ENCODE measurements at places on chromosomes 1 and 21. TPM values are rescaled to one million over a fixed set of nuclear protein-coding genes. Genes with fewer than 3 reads are reported as not detected.

DNA sequence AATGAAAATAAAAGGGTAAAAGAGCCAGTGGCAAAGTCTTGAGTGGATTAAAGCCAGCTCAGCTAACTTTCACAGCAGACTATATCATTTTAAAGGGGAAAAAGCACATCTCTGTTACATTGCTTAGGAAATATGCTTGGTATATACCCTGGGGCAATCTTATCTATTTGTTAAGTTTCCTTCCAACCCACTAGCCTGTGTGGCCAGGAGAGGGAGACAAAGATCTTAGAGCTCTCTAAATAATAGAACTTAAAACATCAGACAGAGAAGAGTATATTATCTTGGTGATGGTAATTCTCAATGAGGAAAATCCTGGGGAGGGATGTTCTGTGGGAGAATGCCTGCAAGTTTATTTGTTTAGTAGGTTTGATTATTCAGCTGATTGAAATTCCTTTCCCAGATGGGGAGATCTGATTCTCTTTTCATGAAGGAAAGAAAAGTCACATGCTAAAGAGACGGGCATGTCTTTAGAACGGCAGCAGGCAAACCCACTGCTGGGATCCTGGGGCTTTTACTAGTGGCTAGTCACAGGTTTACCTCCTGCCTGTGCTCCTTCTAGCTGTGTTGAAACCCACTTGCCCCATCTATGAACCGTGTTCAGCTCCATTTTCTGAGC, 3.6 kb downstream of the KCNE2 start:
- H3K36me3 ChIP-seq, result no peaks in the 10 kb centered on the region
- peak; percentile 70 for DNase-seq
- no peaks in the 10 kb centered on the region for H3K27me3 ChIP-seq
- no peak overlapping the region for H3K27ac ChIP-seq
- H3K4me3 ChIP-seq, result no peak overlapping the region
- H3K4me1 ChIP-seq, result peaks cover 22% of the 10 kb centered on the region

GRCh38 chr21:46054451-46054881, 43.4 kb upstream of the COL6A2 start:
- H3K4me1 ChIP-seq, result peaks cover 5% of the 10 kb centered on the region
- no peak overlapping the region for H3K4me3 ChIP-seq
- no peaks in the 10 kb centered on the region for H3K36me3 ChIP-seq
- H3K27me3 ChIP-seq, result no peaks in the 10 kb centered on the region
- peak; percentile 57 for DNase-seq
- H3K27ac ChIP-seq, result no peak overlapping the region

DNA sequence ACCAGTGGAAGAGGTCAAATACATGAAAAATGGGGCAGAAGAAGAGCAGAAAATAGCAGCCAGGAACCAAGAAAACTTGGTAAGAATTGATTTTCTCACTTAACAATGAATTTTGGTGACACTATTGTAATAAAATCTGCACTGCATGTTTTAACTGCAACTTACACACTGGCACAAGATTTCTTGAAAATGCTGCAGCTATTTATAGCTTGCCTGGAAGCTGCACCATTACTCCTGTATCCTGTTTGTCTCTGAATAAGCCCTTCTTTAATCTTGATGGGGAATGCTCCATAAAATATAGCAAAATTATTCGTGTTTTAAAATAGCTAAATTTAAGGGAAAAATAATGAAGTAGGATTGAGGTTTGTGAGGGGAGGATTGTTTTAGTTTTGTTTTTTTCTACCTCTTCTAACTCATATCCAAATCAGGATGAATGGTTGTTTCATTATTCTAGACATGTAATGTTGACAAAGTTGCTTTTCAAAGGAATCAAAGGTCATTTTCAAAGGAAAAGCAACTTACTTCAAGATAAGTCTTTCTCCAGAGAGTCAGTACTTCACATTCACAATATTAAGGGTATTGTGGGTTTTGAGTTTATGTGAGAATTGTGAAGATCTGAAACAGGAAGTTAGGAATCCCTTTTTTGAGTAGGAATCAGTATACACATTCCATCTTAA, 120.9 kb downstream of the C1orf21 start:
- H3K4me1 ChIP-seq, result peaks cover 29% of the 10 kb centered on the region
- no peaks in the 10 kb centered on the region for H3K27me3 ChIP-seq
- H3K36me3 ChIP-seq, result peaks cover 6% of the 10 kb centered on the region
- no peak overlapping the region for H3K27ac ChIP-seq
- no peak for DNase-seq
- no peak overlapping the region for H3K4me3 ChIP-seq

GRCh38 chr1:194102607-194103006, 916.2 kb upstream of the B3GALT2 start:
- H3K27me3 ChIP-seq, result no peaks in the 10 kb centered on the region
- no peaks in the 10 kb centered on the region for H3K36me3 ChIP-seq
- H3K27ac ChIP-seq, result no peak overlapping the region
- no peak overlapping the region for H3K4me3 ChIP-seq
- H3K4me1 ChIP-seq, result no peaks in the 10 kb centered on the region
- peak; percentile 29 for DNase-seq

GRCh38 chr1:69976896-69977295, 228.5 kb downstream of the LRRC40 start:
- no peak for DNase-seq
- H3K4me1 ChIP-seq, result peaks cover 3% of the 10 kb centered on the region
- no peaks in the 10 kb centered on the region for H3K36me3 ChIP-seq
- no peak overlapping the region for H3K27ac ChIP-seq
- no peak overlapping the region for H3K4me3 ChIP-seq

- no peaks in the 10 kb centered on the region for H3K36me3 ChIP-seq
- H3K27ac ChIP-seq, result no peak overlapping the region
- H3K27me3 ChIP-seq, result no peaks in the 10 kb centered on the region
- H3K4me3 ChIP-seq, result no peak overlapping the region
- peaks cover 9% of the 10 kb centered on the region for H3K4me1 ChIP-seq
- no peak for DNase-seq
Observed at GRCh38 chr21:35674895-35675470, 385.3 kb downstream of the SETD4 start.

- H3K4me3 ChIP-seq, result no peak overlapping the region
- no peak for DNase-seq
- no peak overlapping the region for H3K27ac ChIP-seq
- no peaks in the 10 kb centered on the region for H3K27me3 ChIP-seq
- H3K36me3 ChIP-seq, result no peaks in the 10 kb centered on the region
Observed at GRCh38 chr1:246947255-246947654, 15.5 kb upstream of the AHCTF1 start.

- H3K27ac ChIP-seq, result no peak overlapping the region
- peaks cover 11% of the 10 kb centered on the region for H3K4me1 ChIP-seq
- H3K4me3 ChIP-seq, result no peak overlapping the region
- no peak for DNase-seq
Observed at GRCh38 chr1:73604739-73605138, 593.2 kb downstream of the LRRIQ3 start.

GRCh38 chr1:21888500-21888899, 48.6 kb downstream of the HSPG2 start:
- H3K36me3 ChIP-seq, result no peaks in the 10 kb centered on the region
- no peaks in the 10 kb centered on the region for H3K4me1 ChIP-seq
- H3K27me3 ChIP-seq, result no peaks in the 10 kb centered on the region
- H3K27ac ChIP-seq, result no peak overlapping the region
- no peak overlapping the region for H3K4me3 ChIP-seq
- no peak for DNase-seq

DNA sequence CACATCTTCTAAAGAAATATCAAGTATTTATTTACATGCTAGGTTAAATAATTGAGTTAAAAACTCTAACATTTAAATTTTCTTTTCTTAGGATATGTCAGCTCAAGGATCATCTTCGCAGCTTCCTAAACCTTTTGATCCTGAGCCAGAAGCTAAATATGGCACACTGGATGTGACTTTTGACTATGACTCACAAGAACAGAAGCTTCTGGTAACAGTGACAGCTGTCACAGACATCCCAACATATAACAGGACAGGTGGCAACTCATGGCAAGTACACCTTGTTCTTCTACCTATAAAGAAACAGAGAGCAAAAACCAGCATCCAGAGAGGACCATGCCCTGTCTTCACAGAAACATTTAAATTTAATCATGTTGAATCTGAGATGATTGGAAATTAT, 132.7 kb upstream of the SERTAD4 start:
- H3K36me3 ChIP-seq, result no peaks in the 10 kb centered on the region
- H3K27ac ChIP-seq, result no peak overlapping the region
- DNase-seq, result no peak
- no peaks in the 10 kb centered on the region for H3K27me3 ChIP-seq
- H3K4me1 ChIP-seq, result no peaks in the 10 kb centered on the region
- no peak overlapping the region for H3K4me3 ChIP-seq

DNA sequence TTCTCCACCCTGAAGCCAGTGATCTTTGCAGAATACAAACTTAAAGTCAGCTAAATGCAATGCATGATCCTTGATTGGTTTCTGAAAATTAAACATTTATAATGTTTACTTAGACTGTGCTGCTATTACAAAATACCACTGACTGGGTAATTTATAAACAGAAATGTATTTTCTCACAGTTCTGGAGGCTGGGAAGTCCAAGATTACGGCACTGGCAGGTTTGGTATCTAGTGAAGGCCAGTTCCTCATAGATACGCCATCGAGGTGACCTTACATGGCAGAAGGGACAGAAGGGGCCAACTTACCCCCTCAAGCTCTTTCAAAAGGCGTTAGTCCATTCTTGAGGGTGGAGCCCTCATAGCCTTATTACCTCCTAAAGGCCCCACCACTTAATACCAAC, 2.8 kb upstream of the BOLA1 start:
- no peaks in the 10 kb centered on the region for H3K27me3 ChIP-seq
- no peaks in the 10 kb centered on the region for H3K4me1 ChIP-seq
- H3K36me3 ChIP-seq, result no peaks in the 10 kb centered on the region
- no peak for DNase-seq

- H3K27ac ChIP-seq, result no peak overlapping the region
- H3K27me3 ChIP-seq, result no peaks in the 10 kb centered on the region
- DNase-seq, result no peak
Observed at GRCh38 chr1:68938051-68938666, 441.3 kb upstream of the DEPDC1 start.

GRCh38 chr1:52825868-52826267, 16.7 kb upstream of the ZYG11A start:
- H3K36me3 ChIP-seq, result peaks cover 8% of the 10 kb centered on the region
- no peaks in the 10 kb centered on the region for H3K27me3 ChIP-seq
- H3K4me3 ChIP-seq, result no peak overlapping the region
- no peak overlapping the region for H3K27ac ChIP-seq

DNA sequence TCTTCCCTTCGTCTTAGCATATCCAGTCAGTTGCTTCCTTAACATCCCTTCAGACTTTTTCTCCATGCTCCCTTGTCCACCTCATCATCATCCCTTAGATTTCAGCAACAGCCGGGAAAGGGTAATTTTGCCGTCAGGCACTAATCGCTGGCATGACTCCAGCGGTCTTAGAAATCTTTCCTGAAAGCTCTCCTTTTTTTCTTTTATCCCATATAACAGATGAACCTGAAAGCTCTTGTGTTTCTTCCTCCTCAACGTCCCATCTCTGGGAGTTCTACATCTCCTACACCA, 10.4 kb upstream of the BOLA1 start:
- H3K27ac ChIP-seq, result peak overlapping the region; percentile 97
- peak overlapping the region; percentile 82 for H3K4me3 ChIP-seq
- no peaks in the 10 kb centered on the region for H3K27me3 ChIP-seq
- no peaks in the 10 kb centered on the region for H3K36me3 ChIP-seq

GRCh38 chr1:23581219-23581618, 21.9 kb upstream of the ID3 start:
- DNase-seq, result no peak
- no peak overlapping the region for H3K4me3 ChIP-seq
- no peaks in the 10 kb centered on the region for H3K36me3 ChIP-seq
- H3K27ac ChIP-seq, result peak overlapping the region; percentile 62

DNA sequence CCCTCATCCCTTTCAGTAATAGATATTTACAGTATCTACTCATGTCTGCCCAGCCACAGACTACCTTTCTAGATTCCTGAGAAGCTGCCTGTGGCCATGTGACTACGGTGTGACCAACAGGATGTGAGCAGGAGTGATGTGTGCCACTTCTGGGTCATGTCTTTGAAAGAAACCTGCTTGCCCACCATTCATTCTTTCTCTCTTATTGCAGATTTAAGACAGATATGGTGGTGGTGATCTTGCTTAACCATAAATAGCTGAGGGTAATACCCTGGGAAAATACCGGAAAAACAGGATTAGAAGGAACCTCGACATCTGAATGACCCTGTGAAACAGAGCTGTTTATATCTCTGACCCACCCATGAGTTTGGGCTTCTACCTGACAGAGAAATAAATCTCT, 41.6 kb upstream of the GUCA2A start:
- H3K27me3 ChIP-seq, result no peaks in the 10 kb centered on the region
- H3K27ac ChIP-seq, result no peak overlapping the region
- H3K36me3 ChIP-seq, result no peaks in the 10 kb centered on the region

GRCh38 chr1:76577525-76578185, 289.6 kb upstream of the ST6GALNAC5 start:
- no peak for DNase-seq
- peaks cover 15% of the 10 kb centered on the region for H3K4me1 ChIP-seq
- H3K36me3 ChIP-seq, result no peaks in the 10 kb centered on the region
- H3K4me3 ChIP-seq, result no peak overlapping the region

- H3K4me3 ChIP-seq, result no peak overlapping the region
- no peak overlapping the region for H3K27ac ChIP-seq
- no peaks in the 10 kb centered on the region for H3K4me1 ChIP-seq
- H3K36me3 ChIP-seq, result no peaks in the 10 kb centered on the region
Observed at GRCh38 chr21:39730418-39731157, 14.4 kb upstream of the IGSF5 start.

GRCh38 chr1:162674034-162674608, 41.9 kb downstream of the DDR2 start:
- no peak for DNase-seq
- H3K27me3 ChIP-seq, result no peaks in the 10 kb centered on the region
- H3K4me1 ChIP-seq, result peaks cover 7% of the 10 kb centered on the region
- H3K4me3 ChIP-seq, result no peak overlapping the region
- no peaks in the 10 kb centered on the region for H3K36me3 ChIP-seq

DNA sequence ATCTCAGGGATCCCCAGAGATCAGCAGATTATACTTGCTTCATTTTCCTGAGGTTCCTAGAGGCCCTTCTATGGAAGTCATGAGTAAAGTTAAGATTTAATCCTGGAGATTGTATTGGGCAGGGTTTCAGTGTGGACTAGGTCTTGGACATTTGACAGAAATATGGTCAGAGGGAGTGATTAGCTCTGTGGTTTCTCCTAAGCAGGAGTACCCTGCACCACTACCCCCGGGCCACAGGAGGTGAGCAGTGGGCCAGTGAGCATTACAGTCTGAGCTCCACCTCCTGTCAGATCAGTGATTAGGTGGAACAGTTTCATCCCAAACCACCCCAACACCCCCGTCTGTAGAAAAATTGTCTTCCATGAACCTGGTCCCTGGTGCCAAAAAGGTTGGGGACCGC, 43.2 kb downstream of the PHACTR4 start:
- H3K36me3 ChIP-seq, result no peaks in the 10 kb centered on the region
- no peak overlapping the region for H3K27ac ChIP-seq
- DNase-seq, result no peak
- no peaks in the 10 kb centered on the region for H3K4me1 ChIP-seq
- no peaks in the 10 kb centered on the region for H3K27me3 ChIP-seq
- no peak overlapping the region for H3K4me3 ChIP-seq

Gene SPRR1B
- total RNA-seq, result not detected

Gene OLFM3
- total RNA-seq, result 3.7 TPM

Gene S100A10
- 1.1 TPM for total RNA-seq

Gene FCRL2
- total RNA-seq, result not detected

Gene SPRR2B
- total RNA-seq, result not detected

Gene FCRLB
- 0.19 TPM for total RNA-seq

Gene KRTAP12-1
- not detected for total RNA-seq

Gene S100A7
- total RNA-seq, result not detected

Gene AMY1B
- not detected for total RNA-seq

Gene ASTN1
- total RNA-seq, result 7.7 TPM

Gene ZMYND12
- total RNA-seq, result 2.1 TPM

Gene S100A3
- total RNA-seq, result not detected
